ENCODE measurements at places on chromosomes 6 and 20. TPM values are rescaled to one million over a fixed set of nuclear protein-coding genes. Genes with fewer than 3 reads are reported as not detected.

The BPI gene
- not detected for total RNA-seq

- DNase-seq = no peak
Measured at GRCh38 chr20:7199861-7200260, 432.4 kb downstream of the BMP2 start.

The OR2J3 gene
- not detected for total RNA-seq

- DNase-seq = no peak
Measured at GRCh38 chr20:33827109-33827508, 16.0 kb downstream of the CHMP4B start.

The KCNK15 gene
- not detected for total RNA-seq

GRCh38 chr6:104936766-104937535, 20.0 kb upstream of the LIN28B start:
- no peak for DNase-seq
